ENCODE measurements at places on chromosomes 4 and X. TPM values are rescaled to one million over a fixed set of nuclear protein-coding genes. Genes with fewer than 3 reads are reported as not detected.

- DNase-seq: no peak
These were observed 327.0 kb upstream of the DKK2 start for GRCh38 chr4:107363125-107363524.

GLOD5 gene
- not detected for total RNA-seq

ADGRL3 gene
- total RNA-seq: not detected

- no peak for DNase-seq
These were observed 34.4 kb upstream of the CCDC160 start for GRCh38 chrX:134202561-134202960.

ZFP42 gene
- total RNA-seq: not detected

TENM3 gene
- total RNA-seq: not detected

CTAG1A gene
- total RNA-seq: not detected

NUDT10 gene
- not detected for total RNA-seq

DNA sequence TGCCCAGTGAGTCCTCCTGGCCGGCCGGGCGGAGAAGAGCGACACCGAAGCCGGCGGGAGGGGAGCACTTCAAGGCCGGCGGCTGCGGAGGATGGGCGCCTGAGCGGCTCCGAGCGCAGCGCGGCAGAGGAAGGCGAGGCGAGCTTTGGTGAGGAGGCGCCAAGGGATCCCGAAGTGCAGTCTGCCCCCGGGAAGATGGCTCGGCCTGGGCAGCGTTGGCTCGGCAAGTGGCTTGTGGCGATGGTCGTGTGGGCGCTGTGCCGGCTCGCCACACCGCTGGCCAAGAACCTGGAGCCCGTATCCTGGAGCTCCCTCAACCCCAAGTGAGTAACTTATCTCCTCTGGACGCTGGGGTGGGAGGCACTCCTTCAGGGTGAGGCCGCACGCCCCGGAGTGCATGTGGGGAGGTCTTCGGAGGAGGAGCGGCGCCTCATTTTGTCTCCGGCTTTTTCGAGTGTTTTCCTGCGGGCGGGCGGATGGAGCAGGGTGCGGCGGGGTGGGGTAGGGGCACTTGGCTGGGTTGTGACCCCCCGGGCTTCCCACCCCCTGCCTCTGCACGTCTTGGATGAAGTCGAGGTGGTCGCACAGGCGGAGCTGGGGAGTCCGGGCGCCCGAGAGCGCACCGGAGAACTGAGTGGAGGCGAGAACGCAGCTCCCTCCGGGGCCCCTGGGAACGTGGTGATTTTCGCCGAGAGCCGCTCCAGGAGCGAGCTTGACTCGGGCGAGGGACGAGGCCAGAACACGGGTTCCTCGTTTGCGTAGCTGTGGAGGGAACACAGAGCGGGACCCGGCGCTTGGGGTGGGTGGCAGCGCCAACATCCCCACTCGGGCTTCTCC, 979 bp downstream of the EFNB1 start:
- DNase-seq: peak; percentile 59

ITIH6 gene
- not detected for total RNA-seq

SYNPO2 gene
- total RNA-seq: 0.17 TPM

DNA sequence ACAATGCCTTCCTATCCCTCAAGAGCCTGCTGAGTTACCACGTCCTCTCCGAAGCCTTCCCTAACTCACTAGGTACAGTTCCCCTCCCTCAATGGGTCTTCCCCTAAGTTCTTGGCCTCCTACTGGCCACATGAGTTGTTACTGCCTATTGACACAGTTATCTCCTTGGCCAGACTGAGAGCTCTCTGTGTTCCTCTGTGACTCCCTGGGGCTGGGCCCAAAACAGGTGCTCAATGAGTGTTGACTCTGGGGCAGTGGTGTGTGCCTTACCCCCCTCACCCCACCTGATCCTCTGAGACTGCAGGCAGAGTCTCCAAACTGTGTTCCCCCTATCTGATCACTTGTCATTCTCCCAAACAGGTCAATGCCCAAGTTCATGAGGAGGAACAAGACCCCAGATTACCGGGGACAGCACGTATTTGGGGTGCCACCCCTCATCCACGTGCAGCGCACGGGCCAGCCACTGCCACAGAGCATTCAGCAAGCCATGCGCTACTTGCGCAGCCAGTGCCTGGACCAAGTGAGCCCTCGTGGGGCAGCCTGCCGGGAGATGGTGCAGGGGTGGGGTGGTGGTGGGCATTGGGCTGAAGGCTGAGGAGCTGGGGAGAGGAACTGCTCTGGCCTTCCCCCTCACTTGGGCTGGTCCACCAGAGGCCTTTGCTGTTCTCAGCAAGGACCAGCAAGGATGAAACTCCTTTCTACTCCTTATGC, 72.6 kb downstream of the STARD8 start:
- no peak for DNase-seq

CCDC160 gene
- not detected for total RNA-seq

DNA sequence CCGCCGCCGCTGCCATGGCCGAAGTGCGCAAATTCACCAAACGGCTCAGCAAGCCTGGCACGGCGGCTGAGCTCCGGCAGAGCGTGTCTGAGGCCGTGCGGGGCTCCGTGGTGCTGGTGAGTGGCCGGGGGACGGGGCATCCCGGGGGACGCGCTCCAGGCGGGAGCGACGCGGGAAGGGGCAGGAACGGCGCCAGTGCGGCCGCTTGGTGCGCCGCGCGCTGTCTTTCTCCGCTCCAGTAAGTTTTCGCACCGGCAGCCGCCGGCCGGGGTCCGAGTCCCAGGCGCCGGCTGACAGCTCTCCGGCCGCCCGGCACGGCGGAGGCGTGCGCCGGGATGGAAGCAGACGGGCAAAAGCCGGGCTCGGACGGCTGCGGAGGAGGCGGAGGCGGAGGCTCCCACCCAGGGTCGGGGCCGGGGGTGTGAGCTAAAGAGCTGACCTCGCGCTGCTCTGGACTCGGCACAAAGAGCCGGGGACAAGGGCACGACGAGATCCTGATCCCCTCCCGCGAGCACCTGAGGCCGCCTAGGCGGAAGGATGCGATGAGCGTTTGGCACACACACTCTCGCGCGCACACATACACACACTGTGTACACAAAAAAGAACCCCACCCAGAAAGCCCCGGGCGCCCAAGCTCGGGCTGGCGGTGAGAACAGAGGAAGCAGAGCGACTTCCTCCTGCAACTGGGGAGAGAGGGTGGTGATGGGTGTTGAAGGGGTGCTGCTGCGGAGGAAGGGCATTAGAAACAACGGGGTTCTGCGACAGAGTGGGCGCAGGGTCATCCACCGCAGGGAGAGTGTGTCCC, 545 bp downstream of the DOCK11 start:
- peak; percentile 80 for DNase-seq

CDK16 gene
- total RNA-seq: 62.2 TPM

- no peak for DNase-seq
These were observed 959.6 kb downstream of the RPA4 start for GRCh38 chrX:97843200-97843811.

DNA sequence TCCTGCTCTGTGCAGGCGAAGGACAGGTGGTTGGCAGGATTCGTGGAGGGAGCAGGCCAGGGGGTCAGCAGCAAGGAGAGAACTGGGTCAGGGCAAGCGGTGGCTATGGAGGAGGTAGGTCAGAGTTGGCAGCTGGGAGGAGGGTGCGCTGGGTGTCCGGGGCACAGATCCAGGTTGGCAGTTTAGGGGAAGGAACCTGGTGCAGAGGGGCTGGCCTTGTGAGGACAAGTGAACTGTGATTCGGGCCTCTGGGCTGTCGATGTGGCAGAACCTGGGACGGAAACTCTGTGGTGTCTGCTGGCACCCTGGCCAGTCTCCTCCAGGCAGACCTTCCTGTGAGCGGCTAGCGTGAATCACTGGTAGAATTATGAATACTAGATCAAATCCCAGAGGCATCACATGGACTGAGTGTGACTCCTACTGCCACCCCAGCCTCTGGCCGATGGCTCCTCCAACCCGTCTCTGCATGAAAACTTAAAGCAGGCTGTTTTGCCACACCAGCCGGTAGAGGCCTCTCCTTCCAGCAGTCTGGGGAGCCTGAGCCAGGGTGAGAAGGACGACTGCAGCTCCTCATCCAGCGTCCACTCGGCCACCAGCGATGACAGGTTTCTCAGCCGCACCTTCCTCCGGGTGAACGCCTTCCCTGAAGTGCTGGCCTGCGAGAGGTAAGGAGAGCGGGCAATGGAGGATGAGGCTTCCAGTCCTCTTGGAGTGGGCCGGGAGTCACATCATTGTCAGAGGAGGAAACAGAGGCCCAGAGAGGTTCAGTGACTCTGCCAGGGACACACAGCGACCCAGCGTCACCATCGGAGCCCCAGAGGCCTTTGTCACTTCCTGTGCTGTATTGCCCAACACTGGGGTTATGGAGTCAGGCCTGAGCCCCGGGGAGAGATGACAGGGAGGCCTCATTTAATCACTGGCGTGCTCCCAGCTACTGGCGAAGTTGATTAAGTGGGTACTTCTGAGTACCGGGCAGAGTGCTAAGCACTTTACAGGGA, 20.3 kb downstream of the EVC start:
- no peak for DNase-seq

GRCh38 chrX:14079891-14080430, 50.3 kb upstream of the GEMIN8 start:
- DNase-seq: no peak

DNA sequence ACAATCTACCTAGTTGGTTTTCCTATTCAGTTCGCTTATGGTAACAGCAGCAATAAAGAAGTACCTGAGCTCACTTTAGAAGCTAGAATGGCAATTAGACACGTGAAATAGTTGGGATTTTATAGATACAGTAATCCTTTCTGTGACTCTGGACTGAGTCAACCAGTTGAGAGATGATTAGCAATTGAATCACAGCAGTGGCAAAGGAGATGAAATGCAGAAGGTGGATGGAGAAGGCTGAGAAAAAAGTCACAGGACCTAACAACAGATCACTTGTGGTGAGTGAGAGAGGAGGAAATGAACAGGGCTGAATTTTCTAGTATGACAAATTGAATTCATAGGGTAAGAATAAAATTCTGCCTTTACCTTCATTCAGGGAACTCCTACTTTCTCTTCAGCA, 197.1 kb upstream of the MAGEB18 start:
- no peak for DNase-seq

GRCh38 chr4:12586242-12587006, 897.7 kb downstream of the RAB28 start:
- DNase-seq: no peak

DNA sequence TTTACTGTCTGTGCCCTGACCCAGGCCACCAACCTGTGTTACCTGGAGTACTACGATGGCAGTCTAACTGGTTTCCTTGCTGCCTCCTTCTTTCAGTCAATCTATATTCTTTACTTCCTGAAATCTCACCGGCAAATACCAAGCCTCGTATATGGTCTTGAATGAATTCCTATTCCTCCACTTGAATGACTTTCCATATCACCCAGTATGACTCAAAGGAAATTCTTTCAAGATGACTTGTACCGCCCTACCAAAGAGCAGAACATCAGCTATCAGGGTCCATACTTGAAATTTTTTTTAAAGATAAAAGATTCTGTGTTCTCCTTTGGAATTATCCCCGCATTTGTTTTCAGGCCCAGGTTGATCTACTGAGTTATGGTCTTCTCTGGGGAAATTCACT, 378.0 kb downstream of the AFF2 start:
- no peak for DNase-seq

UGT2B10 gene
- total RNA-seq: not detected

ANAPC10 gene
- 33.9 TPM for total RNA-seq

DNA sequence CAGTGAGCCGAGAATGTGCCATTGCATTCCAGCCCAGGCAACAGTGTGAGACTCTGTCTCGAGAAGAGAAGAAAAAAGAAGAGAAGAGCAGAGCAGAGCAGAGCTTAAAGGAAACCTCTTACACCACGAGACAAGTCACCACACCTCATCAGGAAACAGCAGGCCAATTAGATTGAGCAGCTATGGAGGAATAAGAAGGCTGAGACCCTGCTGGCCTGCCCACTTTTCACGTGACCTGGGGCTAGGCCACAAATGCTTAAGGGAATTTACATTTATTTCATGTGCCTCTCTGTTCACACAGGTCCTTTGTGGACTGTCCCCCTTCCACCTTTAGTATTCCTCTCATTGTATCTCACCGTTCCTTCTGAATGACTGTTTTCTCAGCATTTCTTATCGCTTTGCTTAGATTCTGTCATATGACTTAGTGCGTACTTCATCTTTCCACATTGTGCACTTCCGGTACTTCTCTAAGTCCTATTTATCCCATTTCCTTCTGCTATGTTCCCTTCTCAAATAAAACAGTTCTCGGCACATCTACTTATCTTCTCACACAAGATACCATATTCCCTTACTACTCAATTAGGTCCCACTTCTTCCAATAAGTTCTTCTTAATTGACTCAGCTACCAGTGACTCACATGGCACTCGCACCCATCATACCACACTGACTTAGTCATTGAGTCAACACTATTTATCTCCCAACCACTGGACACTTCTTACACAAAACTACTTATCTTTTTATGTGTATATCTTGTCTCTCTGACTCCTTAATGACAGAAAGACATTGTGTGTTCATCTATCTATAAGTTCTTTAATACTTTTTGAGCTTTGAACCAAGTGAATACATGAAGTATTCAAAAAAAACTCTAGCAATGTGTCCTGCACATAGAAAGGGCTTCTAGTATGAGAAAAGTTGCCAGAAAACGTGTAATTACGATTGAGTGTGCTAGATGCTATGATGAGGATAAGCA, 11.0 kb downstream of the CUL4B start:
- no peak for DNase-seq

- no peak for DNase-seq
These were observed 3.8 kb upstream of the DCAF4L1 start for GRCh38 chr4:41977709-41978108.

DNA sequence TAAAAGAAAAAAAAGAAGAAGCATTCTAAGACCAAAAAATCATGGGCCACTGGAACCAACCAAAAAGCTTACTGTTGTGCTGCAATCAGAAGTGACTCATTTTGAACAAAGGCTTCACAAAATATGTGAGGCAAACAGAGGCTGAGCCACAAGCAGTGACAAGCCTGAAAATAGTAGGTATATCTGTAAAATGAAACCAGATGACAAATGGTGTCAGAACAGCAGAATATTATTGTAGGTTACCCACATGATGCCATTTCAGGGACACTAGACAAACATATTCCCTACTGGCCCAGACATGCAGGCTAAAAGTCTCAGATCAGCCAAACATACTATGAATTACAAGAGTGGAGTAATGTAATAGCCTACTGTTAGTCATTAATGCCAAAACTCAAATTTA, 1301.8 kb upstream of the DIAPH2 start:
- no peak for DNase-seq

GRCh38 chrX:115525486-115525885, 35.5 kb upstream of the PLS3 start:
- no peak for DNase-seq

FRMD7 gene
- not detected for total RNA-seq

NELFA gene
- total RNA-seq: 59.3 TPM

DNA sequence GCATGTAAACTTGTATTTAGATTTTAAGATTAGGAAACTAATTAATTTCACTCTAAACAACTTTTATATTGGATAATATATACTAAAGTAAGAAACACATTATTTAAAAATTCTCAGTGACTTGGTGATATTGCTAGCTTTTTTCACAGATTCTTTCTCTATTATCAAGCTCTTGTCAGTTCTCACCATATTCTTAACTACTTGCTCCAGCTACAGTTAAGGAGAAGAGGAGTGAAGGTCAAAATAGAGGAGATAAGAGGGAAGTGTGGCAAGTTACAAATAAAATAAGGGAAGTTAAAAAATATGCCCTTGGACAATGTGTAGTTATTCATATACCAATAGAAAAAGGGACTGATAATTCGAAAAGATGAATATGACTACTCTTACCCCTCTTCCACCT, 34.7 kb upstream of the NAF1 start:
- DNase-seq: no peak

GRCh38 chr4:47075262-47075661, 43.9 kb downstream of the GABRB1 start:
- DNase-seq: no peak

Data from natural killer cell treated with Interleukin-12 subunit alpha and Interleukin-12 subunit beta and Interleukin-15 and Interleukin-18, amount 100 ng/mL, for 72 hours (primary cell).